ENCODE measurements at places on chromosomes 4 and X.

DNA sequence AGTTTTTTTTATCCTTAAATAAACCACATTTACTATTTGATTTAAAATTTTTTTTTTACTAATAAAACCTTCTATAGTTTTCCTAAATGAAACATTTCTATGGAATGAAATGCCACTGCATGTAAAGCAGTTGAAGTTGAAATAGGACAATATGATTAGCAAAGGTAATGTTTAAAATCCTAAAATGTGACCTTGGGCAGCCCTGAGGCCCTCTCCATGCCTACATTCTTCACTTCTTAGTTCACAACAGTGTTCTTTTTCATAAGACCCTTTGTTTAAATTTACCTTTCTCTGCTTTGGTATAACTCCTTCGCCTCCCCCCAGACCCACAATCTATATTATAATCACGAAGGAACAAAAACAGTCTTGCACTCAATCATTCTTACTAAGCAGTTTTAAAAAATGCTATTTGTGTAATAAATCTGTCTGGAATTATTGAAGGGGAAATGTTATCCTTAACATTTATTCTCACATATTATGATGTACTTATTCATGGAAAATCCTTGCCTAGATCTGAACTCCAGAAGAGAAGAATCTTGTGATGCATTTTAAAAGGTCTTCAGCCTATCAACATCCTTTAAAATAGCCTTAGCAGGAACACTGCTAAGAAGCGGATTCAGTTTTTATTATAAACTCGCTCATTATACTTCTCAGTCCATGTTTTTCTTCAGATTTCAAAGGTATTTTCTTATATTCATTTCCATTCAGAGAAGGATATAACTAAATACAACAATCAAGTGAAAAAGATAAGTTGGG lies 124.6 kb upstream of the NAP1L5 start:
- DNase-seq: no peak

GRCh38 chrX:153638041-153638371 lies 9.0 kb upstream of the DUSP9 start:
- no peak for DNase-seq

GRCh38 chrX:132258509-132258908 lies 39.3 kb upstream of the RAP2C start:
- DNase-seq: no peak

DNA sequence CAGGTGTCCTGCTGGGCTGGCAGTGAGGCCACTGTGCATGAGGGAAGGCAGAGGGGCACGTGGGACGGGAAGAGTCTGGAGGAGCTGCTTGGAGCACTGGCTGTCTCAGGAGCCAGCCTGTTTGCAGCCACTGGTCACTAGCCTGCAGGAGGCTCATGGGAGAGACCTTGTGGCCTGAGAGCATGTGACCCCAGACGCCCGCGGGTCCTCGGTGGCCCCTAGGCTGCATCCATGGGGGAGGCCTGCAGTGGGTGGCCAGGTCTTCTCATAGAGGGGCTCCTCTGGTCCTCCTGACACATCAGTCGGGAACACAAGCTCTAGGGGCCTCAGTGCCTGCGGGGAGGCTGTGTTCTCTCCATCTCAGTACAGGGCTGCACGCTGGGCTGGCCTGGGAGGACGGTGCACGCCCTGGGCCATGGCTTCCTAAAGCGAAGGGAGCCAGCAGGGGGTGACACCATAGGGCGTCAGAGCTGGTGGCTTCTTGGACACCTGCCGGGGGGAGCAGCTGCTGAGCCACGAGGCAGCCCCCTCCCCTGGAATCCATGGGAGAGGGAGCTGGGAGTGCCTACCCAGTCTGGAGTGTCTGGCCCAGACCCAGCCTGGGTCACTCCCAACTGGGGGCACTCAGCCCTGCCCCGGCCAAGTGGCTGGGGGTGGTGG lies 12.3 kb downstream of the NAT8L start:
- DNase-seq: no peak

DNA sequence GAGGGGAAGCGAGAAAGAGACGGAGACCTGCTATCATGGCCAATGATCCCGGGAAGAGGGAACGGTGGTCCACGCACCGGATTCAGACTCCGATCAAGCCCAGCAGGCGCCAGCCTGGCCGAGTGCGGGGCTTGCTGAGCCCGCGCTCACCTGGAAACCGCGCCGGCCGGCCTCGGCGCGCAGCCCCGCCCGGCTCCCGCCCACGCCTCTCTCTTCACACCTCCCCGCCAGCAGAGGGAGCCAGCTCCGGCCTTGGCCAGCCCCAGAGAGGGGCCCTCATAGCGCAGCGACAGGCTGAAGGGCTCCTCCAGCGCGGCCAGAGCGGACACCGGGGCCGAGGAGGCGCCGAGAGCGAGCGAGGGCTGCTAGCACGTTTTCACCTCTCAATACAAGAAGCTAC lies 36.8 kb upstream of the SPANXN2 start:
- no peak for DNase-seq

- no peak for DNase-seq
These were observed 278.0 kb upstream of the BOD1L1 start for GRCh38 chr4:13905543-13905942.

- DNase-seq: no peak
These were observed 34.8 kb downstream of the UBE2K start for GRCh38 chr4:39732728-39733127.

DNA sequence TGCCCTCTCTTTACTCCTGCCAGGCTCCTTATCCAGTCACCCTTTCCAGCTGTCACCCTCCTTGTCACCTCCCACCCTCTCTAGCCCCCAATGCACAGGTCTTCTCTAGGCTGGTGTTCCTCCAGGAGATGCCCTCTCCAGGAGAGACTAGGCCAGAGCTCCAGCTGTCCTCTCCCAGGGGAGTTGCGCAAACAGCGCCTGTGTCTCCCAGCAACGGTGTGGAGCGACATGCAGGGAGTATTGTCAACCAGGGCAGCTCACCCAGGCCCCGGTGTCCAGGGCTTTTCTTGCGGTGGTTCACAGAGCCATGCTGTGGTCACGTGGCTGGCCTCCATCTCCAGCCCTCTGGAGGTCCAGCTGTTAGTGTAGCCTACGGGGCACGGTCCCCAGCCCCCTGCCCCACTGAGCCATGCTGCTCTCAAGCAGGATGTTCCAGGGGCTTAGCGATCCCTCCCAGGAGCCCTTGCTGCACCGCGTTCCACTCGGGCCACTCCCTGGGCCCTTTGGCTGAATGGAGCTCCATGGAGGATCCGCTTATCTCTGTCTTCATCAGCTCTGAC lies 34.8 kb downstream of the CCNQ start:
- DNase-seq: no peak
